Purkinje cell (primary cell): ENCODE measurements at places on chromosomes 6 and 20. TPM values are rescaled to one million over a fixed set of nuclear protein-coding genes. Genes with fewer than 3 reads are reported as not detected.

Gene OR12D3
- not detected in 2 replicates for polyA plus RNA-seq

Gene HLA-F
- polyA plus RNA-seq = 1.2 and 2.2 TPM in 2 replicates

Gene ADGRF5
- 0.06 TPM in 1 of 2 replicates, not detected in the other for polyA plus RNA-seq

Gene UNC5CL
- polyA plus RNA-seq = not detected in 2 replicates

Gene CTAGE9
- polyA plus RNA-seq = not detected in 2 replicates

Gene VIP
- not detected in 2 replicates for polyA plus RNA-seq

Gene PHACTR3
- polyA plus RNA-seq = 15.5 and 23.0 TPM in 2 replicates

Gene MYMX
- polyA plus RNA-seq = not detected in 2 replicates
